IPS-NIHi11 (cell line): ENCODE measurements at places on chromosomes 7 and 10.
A peak's percentile ranks its signal among the peaks of the same experiment; 100 is the strongest.

- no peak for DNase-seq
Observed at GRCh38 chr7:139853506-139854123, 24.6 kb downstream of the TBXAS1 start.

DNA sequence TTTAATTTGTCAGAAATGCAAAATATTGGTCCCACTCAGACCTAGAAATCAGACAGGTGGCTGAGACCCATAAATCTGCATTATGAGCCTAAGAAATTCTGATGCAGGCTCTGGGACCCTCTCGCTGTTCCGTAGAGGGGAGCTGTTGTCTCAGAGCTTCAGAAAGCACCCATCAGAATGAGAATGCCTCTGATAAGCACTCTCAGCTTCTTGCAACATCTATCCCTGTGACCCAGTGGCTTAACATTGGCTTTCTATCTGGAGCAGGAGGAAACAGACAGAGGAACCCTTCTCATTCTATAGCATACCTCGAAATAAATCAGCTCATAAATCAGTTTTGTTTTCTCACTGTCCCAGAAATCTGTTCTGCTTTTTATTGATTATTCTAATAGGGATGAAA lies 184.6 kb upstream of the SP4 start:
- DNase-seq: peak; percentile 20

DNA sequence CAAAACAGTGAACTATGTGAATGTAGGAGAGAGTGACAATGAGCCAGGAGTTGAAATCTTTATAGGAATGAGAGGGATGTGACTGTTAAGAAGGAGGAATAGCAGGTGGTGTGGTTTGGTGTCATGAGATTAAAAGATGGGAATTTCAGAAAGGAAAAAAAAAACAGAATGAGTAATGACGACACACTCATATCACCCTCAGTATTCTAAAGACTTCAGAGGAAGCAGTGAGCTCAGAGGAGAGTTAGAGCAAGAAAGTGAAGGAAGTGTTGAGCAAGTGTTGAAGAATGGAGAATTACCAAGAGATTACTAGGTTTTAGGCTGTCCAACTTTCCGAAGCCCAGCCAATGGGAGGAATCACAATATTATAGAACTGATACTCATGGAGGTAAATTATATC lies 220.5 kb upstream of the HGF start:
- DNase-seq: no peak

DNA sequence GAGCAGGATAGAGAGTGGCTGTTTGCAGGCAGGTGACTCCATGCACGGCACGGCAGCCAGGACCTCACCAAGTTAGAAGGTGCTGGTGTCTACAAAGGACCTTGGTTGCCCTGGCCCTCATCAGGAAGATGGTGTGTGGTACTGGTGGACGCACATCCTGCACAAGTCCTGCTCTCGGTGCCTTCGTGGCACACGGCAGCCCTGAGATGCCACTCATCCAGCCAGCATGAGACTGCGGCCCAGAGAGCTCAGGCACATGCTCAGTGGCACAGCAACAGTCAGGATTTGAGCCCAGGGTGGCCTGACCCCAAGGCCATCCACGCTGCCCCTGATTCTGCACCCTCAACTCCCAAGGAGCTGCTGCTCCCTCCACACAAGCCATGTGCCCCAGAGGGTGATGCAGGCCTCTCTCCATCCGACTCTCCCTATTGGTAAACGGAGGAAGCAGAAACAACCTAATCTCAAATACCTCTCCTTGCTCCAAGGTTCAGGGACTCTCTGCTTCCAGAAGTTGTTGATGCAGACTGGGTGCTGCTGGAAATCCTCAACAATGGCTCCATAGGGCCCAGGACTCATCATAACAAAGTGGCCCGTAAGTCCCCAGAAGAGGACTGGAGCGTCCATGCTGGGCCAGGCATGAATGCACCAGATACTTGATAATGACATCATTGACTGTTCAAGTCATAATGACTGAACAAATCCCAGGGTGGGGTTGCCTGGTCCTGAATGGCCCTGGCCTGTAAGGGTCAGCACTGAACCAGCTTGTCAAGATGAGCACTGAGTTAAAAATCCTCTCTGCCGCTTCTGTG lies 93.6 kb downstream of the ARHGAP22 start:
- no peak for DNase-seq

- DNase-seq: no peak
Observed at GRCh38 chr7:29122081-29122480, 24.3 kb downstream of the CPVL start.

DNA sequence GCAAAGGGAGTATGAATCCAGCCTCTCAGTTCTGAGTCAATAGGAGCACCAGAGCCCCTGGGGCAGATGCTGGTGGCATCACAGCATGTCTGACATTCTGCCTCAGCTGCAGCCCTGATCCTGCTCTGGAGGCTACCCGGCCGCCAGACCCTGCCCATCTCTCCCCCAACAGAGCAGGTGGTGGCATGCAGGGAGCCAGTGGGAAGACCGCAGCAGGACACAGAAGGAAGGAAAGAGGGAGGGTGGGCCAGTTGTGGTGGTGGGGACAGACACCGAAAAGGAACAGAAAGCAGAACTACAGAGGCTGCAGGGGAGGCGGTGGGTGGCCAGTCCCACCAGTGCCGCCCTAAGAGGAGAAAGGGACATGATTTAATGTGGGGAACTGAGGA lies 35.3 kb downstream of the BLNK start:
- DNase-seq: no peak

- no peak for DNase-seq
Observed at GRCh38 chr10:16828701-16829175, 11.5 kb upstream of the RSU1 start.

- no peak for DNase-seq
Observed at GRCh38 chr10:27659786-27660185, 85.8 kb downstream of the MKX start.

DNA sequence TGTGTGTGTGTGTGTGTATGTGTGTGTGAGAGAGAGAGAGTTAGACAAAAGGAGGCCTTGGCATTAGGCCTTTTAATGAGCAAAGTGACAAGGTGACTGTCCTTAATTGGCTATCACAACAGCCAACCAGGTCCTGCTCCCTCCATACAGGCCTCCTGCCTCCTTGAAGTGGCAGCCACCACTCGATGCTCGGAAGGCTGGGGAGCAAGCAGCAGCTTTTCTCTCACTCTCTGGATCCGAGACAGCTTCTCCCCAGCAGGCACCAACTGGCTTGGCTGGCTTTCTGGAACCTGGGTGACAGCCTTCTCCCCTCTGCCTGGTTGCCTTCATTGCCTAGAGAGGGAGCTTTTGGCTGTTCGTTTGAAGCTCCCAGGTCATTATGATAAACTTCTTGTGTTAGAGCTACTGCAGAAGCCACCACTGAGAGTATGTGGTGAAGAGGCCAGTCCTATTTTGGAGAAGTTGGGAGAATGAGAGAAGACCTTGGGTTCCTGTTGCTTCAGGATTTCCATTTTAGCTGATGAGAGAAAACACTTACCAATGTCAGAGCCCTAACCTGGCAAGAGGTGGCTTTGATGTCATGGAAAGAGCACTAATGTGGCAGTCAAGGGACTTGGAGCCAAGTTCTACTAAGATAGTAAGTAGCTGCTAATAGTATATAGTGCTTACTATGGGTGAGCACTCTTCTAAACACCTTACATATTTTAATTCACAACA lies 37.6 kb downstream of the RPS24 start:
- no peak for DNase-seq

GRCh38 chr7:25286756-25287155 lies 58.5 kb upstream of the NPVF start:
- DNase-seq: no peak
